Activated CD8-positive, alpha-beta T cell treated with anti-CD3 and anti-CD28 coated beads, Interleukin-2, amount 10 ng/mL, durations not matched to agents 7 days and 5 days (primary cell): ENCODE measurements at places on chromosomes 3 and 15.

DNA sequence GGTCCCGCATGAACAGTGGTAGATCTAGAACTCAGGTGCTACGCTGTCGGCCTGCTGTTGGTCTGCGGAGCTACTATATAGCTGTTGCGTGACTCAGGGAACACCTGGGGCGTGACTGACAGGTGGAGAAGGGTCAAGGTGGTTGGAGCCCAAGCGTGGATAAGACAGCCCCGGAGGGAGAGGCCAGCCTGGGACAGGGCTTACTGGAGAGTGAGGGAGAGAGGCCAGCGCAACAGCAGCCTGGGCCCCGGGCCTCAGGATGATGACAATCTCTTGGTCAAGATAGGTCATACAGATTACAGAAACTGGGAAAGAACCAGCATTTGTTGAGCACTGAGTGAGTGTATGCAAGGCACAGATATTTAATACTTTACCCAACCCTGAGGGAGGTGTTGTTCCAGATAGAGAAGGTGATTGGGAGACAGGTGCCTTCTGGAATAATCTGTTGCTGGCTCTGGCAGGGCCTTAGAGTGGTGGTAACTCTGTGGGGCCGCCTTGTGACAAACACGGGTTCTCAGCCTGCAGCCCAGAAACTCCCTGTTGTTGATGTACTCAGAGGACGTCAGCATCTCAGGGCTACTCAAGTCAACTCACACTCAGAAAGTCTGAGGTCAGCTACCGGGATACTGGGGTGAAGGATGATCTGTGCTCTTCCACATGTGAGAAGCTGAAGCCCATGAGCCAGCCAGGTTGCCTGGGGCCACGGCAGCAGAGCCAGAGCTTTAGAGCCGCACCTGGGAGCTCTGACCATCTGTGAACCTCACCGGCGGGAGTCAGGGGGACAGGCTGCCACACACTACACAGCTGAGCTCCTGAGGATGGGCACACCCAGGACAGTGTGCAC lies 265.4 kb upstream of the HES1 start:
- DNase-seq, result no peak

DNA sequence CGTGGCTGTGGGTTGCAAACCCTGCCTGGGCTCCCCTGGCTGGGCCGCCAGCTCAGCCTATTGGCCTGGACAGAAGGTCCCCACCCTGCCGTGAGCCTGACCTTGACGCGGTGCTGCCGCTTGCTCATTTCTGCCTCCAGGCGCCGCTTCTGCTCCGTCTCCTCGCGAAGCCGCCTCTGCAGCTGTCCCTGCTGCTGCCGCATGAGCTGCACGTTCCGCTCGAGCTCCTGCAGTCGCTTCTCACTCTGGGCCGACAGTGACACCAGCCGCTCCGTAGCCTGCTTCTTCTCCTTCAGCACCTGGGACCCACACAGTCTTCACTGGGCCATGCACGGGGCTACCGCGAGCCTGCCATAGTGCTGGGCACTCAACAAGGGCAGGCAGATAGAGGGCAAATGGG lies 21.7 kb downstream of the KIF7 start:
- no peak for DNase-seq

DNA sequence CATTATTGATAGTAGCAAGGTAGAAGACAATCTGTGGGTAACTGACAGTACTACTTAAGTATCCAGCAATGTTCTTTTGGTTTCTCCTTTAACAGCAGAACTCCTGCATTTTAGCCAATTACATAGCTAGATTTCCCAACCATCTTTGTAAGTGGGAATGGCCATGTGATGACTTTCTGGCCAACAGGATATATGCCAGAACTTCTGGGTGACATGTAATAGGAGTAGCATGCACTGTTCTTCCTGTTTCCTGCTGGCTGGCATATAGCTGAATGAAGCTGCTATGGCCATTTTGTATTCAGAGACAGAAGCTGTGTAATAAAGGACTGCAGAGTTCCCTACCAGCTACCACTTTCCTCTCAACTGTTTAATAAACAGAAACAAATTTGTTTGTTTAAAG lies 18.0 kb downstream of the SPICE1 start:
- DNase-seq, result no peak

DNA sequence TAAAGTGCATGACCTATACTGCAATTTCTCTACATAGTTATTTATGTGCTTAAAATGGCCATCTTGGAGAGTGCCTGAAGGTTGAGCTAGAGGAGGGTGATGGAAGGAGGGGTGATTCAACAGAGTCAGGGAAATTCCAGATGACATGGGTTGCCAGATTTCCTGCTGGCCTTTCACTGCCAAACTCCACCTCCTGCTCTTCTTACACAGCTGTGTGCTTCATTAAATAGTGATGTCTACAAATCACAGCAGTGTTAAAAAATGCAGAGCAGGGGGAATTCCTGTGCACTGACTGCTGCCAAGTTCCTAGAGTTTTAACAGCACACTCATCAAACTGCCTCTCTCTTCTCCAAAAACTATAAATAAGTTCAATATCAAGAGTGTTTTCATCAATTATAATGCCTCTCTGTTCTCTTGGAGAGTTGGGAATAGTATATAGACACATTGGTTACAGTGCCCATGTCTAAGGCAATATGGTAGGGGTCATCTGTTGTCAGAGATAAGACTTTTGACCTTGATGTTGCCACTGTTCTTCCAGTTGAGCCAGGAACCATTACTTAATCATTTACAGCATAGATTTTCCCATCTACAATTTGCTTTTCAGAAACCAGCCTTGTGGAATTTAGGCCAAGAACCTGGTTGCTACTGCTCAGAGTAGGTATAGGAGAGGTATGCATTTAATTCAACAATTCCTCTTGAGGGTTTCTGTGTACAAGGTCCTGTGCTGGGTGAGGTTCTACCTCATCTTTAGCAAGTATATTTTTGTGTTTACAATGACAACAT lies 79.6 kb downstream of the TP63 start:
- DNase-seq, result no peak

GRCh38 chr3:150703299-150703755 lies 393 bp downstream of the ERICH6 start:
- peak; percentile 66 for DNase-seq

DNA sequence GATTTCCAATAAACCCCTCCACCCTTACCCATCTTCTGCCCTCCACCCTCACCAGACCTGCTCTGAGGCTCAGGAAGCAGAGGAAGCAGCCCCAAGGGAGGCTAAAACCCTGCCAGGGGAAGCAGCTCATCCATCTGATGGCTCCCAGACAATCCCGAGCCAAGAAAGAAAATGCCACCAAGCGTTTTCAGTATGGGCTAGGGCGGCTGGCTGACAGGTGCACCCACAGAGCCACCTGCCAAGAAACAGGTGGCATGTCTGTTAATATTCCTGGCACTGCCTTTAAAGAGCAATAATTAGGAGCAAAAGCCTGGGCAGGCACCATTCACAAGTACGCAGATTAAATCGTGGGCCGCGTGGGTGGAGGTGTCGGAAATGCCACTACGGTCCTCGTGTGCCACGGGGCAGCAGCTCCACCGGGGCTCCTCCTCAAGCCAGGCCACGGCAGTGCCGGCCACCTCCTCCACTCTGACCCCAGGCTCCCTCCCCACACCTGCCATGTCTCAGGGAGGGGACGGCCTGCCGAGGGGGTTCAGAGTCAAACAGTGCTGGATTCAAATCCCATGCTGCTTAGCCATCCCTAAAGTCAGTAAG lies 23.9 kb upstream of the GRIP2 start:
- DNase-seq, result no peak

GRCh38 chr3:52004906-52005395 lies 9.3 kb upstream of the RPL29 start:
- DNase-seq, result no peak

DNA sequence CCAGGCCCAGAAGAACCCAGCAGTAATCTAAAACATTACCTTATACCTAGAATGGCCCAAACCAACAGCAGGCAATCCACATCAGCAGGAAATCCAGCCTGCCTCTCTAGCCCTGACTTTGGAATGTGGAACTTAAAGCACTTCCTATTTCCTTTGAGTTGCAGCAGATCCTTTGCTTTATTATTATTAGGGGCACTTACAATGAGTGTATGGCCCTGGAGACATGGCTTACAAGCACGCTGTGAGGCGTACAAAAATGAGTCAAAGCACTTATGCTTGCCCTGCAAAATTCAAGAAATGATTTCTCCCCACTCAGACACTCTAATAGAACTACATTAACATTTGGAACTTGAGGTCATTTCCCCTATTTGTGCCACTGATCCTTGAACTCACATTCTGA lies 9.5 kb upstream of the KNSTRN start:
- no peak for DNase-seq

DNA sequence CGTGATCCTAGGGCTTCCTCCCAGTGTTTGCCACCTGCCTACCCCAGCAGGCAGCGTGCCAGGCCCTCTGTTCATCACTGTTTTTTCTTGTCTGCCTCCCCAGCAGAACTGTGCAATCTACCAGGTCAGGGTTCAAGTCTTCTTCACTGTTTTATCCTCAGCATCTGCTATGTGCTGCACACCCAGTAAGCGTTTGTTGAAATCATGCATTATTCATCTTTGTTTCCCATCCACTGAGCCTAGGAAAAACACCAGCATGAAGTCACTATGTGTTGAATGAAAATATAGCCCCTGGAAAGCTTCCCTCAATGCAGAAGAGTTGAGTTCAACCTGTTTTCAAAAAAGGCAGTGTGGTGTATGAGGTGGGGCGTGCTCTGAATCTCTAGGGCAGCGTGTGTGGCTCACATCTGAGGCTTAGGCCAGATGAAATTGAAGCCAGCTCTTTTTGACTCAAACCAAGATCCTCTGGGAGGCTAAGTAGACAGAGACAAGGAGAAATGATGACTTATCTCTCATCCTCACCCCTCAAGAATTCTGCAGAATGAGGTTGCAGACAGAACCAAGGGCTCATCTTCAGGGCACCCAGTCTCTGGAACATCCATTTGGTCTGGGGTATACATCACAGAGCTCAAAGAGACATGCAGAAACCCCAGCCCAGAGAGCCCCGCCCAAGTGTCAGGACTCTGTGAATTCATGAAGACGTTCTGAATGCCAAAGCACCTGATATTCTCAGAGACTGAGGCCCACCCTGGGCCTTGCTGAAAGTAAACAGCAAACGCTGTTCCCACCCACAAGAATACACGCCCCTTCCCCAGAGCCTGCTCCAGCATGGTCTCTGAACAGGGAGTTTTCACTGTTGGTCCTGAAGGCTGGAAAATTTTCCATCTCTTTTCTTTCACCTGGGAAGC lies 5.7 kb upstream of the CAV3 start:
- DNase-seq, result no peak
